T-helper 22 cell (primary cell): ENCODE measurements at places on chromosomes 11 and 22.

DNA sequence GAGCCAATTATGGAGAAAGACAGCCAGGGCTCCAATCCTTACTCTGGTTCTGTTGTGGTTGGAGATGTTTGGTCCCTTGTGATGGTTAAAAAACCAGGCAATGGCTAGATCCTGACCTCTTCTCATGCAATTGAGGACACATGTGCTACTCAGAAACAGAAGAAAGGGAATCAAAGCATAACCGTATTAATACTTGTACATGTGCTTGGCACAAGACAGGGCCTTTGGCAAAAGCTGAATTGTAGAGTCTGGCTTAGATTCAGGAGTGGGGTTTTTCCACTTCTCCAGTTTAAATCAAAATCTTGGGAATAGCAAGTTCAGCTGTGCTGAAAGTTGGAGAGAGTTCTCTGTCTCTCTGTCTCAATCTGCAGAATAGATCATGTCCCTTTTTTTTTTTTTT lies 80.1 kb upstream of the E2F8 start:
- DNase-seq: no peak

DNA sequence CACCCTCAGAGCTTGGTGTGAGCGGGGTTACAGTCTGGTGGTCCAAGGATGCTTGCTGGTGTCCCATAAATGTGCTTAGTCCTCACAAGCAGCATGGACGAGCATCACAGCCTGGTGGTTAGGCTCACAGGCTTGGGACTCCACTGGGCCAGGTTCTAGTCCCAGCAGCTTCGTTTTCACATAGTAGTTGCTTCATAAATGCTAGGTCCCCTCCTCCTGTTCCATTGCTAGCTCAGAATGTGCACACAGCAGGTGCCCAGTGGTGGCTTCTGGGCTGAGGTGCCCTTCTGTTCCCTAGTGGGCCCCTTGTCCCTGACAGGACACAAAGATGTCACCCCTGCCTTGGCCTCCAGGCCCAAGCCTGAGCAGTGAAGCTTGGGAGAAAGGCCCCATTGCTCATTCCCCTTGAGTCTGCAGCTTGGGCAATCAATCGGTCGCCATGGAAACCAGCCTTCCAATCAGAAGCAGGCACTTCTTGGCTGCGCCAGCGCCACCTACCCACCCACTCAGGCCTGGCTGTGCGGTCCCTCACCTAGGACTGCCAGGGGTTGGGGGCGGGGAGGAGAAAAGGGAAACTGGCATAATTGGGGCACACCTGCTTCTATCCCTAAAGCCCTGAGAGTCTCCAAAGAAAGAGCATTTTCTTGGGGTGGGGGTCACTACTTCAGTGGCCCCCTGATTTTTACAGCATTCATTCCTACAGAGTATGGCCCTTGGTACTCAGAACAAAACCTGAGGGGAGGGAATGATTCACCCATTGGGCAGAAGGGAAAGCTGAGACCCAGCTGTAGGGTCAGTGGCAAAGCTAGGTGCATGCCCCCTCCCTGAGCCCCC lies 48.1 kb downstream of the CYTH4 start:
- no peak for DNase-seq

DNA sequence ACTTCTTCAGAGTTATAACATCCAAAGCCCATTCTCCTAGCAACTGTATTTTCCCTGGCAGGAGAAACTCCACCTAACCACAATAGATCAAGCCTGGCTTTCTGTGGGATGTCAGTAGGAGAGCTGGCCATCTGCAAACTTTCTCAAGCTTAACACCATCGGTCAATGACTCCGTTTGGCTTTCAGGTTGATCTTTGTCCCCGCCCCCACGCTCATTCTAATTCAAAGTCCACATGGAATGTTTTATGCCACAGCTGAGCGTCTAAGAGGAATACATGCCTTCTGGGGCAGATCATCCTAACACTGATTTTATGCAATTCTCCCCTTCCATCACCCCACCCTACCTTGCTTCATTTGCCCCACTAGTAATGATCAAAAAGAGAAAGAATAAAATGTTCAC lies 4.8 kb downstream of the GVQW3 start:
- no peak for DNase-seq

DNA sequence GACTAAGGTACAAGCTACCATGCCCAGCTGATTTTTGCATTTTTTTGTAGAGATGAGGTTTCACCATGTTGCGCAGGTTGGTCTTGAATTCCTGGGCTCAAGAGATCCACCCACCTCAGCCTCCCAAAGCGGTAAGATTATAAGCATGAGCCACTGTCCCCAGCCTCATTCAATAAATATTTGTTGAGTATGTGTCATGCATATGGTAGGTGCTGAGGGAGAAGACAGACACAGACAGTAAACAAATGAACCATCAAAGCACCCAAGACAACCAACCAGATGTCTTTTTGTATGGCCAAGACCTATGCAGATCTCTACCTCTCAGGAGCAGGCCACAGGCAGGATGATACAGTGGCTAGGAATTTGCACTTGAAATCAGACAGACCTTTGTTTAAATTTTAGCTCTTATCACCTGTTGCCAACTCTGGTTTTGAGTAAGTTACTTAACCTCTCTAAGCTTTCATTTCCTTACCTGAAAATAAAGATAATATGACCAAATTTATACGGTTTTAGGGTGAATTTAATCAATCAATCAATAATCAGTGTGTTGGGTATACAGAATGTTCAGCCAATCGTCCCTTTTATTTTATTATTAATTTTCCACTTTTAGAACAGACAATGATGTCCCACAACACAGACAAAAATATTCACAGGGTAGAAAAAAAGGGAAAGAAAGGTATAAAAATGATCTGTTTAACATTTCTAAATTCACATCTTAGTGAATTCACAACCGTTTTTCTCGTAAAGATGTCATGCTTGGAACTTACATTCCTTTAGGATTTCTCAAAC lies 128.2 kb downstream of the SGSM3 start:
- no peak for DNase-seq

DNA sequence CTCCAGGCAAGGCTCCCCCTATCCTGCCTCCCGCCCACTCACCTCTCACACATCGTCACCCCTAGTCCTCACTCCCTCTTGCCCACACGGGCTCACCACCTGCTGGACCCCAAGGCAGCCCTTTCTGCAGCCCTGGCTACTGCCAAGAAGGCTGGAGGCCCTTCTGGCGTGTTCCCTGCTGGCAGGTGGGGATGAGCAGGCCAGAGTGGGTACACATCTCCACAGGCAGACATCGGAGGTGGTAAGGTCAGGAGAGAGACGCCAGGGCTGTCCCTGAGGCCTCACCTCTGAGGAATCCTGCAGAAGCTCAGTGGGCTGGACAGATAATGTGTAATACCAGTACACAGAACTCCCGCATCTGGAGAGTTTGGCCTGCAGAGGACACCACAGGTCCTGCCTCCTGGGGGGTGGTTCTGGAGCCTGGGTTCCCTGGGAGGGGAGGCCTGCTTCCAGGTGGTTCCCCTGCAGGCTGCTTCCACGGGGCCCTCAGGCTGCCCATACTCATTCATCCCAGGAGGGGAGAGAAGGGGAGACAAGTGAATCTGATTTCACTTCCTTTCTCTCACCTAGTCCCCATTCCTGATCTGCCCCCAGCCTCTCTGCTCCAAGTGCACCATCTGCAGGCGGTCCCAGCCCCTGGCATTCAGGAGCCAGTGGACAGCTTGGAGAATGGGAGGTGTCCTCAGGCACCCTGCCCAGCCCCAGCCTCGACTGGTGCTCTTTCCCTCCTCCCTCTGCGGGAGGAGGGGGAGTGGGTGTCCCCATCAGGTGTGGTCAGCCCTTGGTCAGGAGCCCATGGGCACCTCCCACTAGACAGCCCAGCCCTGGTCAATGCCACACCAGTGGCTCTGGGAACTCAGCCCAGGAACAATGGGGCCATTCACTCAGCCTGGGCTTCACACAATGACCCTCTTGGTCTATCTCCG lies 6.1 kb upstream of the CHST1 start:
- no peak for DNase-seq

DNA sequence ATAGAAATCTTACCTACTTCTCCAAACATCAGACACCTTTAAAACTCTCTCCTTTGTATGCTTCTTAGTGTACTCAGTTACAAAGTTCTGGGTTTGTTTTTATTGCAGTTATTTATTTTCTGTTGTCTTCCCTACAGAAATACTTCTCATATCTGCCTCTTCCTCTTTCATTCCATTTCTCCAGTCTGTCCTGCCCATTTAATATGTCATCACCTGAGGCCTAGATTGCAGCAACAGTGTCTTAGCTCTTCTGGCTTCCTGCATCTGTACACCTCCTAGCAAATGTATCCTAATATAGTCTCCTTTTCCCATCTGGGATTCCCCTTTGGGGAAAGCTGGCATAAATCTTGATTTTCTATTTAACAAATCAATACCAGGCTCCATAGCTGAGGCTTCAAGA lies 34.9 kb upstream of the PCF11 start:
- DNase-seq: no peak
